ENCODE measurements at places on chromosomes 13 and 19. TPM values are rescaled to one million over a fixed set of nuclear protein-coding genes. Genes with fewer than 3 reads are reported as not detected.

The VSTM2B gene
- total RNA-seq: not detected

The ACTL9 gene
- not detected for total RNA-seq

The ZNF555 gene
- 10.7 TPM for total RNA-seq

The LILRA1 gene
- not detected for total RNA-seq

GRCh38 chr19:1140272-1141027 is 33.6 kb downstream of the SBNO2 start:
- no peak for DNase-seq

DNA sequence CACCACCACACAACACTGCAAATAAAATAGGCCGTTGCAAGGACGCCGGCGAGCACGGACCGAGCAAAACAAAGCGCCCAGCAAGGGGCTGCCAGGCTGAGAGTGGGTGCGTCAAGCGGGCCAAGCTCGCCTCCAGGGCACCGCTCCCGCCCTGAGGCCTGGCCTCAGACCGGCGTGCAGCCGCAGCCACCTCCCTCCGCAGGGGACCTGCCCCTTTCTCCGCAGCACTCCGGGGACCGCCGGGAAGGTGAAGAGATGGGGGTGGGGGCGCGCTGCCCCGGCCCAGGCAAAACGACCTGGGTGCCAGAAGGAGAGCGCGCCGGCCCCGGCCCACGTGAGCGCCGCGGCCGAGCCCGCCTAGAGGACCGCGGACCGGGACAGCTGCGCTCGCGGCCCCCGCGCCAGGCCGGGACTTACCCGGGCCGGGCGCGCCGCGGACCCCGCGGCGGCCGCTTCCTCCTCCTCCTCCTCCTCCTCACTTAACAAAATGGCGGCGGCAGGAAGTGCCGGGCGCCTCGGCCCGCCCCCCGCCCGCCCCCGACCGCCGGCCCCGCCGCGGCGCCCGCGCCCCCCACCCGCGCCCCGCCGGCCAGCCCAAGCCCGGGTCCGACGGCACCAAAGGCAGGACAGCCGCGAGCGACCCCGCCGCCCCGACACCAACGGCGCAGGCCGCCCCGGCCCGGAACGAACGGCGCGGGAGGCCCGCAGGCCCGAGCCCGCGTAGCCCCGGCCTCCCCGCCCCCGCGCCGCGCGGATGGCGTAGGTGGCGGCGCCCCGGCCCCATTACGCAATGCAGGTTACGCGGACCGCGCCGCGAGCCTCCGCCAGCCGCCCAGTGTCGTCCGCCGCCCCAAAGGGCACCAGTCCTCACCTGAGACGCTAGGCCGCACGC is 674 bp downstream of the BRD4 start:
- DNase-seq: peak; percentile 52

DNA sequence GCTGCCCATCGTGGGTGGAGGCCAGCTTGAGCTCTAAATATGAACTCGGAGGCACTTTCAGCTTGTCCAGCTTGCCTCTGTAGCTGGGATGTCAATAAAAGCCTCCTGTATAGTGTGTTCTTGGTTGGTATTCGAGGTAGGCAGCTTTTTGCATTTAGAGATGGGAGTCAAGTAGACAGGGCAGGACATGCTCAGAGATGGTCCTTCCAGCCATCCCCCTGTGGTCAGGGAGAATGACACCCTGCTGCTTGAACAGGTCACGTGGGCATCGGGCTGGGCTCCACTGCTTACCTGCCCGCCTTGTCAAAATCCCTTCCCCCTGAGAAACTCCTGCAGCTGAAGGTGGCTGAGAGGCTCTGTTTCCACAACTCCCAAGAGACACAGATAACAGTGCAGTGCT is 302.5 kb downstream of the ZNF536 start:
- DNase-seq: no peak

DNA sequence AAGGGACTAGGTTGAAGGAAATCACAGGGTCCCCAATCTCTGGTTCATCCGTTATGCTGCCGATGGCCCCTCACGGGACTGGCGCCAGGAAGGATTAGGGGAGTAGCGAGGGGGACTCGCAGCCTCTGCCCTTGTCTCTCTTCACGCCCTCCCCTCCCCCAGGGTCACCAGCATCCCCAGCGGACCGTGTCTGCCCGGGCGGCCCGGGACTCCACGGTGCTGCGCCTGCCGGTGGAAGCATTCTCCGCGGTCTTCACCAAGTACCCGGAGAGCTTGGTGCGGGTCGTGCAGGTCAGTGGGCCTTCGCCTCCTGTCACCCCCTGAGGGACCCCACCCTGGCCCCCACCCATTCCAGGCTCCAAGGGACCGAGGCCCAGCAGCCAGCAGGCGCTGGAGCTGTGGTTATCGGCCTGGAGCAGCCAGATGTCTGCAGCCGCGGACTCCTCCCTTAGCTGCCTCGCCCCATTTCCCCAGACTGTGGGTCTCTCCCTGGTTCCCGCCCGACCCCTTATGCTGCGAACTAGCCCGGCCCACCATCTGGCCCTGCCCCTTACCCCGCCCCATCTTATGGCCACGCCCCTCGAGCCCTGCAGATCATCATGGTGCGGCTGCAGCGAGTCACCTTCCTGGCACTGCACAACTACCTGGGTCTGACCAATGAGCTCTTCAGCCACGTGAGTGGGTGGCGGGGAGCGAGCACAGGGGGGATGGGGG is 5.4 kb downstream of the PNPLA6 start:
- DNase-seq: no peak

GRCh38 chr13:74662905-74663304 is 528.7 kb upstream of the KLF12 start:
- no peak for DNase-seq

DNA sequence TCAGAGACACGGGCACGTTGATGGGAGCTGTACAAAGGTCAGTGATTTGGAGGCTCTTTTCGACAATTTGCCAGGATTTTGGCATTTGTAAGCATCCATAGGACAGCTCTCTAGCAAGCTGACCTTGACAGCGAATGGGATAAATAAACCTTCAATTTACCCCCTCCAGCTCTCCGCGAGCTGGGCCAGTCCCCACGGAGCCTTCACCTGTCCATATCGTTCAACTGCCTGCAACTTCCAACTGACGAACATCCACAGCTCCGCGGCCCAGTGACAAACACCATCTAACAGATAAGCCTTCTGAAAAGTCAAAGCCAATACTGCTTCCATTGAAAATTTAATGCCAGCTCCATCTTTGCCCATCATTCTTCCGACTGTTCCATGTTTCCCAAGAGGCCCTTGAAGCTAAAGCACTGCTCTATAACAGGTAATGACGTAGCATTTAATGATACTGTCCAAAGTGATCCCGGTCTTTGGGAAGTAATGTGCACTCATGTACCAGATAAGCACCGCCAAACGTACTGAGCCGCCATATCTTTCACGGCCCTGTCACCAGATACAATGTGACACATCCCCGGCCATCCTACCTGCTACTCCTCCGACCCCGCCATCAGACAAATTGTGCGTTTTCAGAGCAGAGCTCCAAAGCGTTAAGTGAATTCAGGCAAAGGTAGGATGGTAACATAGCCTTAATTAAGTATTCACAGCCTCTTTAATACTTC is 365.3 kb upstream of the ZNF507 start:
- DNase-seq: peak; percentile 68

DNA sequence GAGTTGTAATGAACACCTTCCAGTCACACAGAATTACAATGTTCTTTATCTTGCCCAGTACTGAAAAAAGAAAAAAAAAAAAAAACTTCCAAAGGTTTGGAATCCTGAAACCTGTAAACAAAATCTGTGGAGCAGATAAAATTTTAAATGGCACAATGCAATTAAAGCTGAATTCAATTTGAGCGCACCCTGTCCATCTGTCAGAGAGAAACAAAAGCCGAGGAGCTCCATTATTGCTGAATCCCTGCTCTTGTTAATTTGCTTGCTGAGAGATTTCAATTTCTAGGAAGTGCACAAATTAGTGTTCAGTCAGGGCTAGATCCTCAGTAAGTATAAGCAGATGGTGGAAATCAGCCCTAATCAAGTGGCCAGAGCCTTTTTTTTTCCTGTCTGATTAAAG is 65.2 kb downstream of the DACH1 start:
- DNase-seq: no peak

DNA sequence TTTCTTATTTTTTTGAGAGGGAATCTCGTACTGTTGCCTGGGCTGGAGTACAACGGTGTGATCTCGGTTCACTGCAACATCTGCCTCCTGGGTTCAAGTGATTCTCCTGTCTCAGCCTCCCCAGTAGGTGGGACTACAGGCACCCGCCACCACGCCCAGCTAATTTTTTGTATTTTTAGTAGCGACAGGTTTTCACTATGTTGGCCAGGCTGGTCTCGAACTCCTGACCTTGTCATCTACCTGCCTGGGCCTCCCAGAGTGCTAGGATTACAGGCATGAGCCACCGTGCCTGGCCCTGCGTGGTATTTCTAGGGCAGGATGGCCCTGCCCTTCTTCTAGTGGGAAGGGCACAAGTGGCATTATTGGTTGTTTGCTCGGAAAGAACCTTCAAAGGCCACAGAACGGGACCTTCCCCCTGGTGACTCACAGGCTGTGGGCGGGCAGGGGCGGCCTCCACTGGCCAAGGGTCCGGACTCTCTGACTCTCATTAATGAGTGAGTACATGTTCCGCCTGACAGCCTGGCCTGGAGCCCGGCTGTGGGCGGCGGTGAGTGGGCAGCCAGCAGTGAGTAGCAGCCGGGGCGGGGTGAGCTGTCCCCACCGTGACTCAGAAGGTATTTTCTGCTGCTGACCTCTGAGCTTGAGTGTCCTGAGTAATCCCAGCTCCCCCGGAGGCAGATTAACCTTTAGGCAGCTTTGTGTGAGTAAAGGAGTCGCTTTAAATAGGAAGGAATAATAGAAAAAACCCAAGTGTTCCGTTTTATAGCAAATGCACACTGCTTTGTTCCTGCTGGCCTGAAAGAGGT is 5.1 kb downstream of the DOT1L start:
- DNase-seq: peak; percentile 90
